ENCODE measurements at places on chromosomes 5 and 9. TPM values are rescaled to one million over a fixed set of nuclear protein-coding genes. Genes with fewer than 3 reads are reported as not detected.

GRCh38 chr9:26727471-26727870, 165.1 kb downstream of the CAAP1 start:
- H3K27ac ChIP-seq = no peak overlapping the region
- no peaks in the 10 kb centered on the region for H3K27me3 ChIP-seq
- H3K4me1 ChIP-seq = peaks cover 10% of the 10 kb centered on the region
- H3K36me3 ChIP-seq = no peaks in the 10 kb centered on the region
- no peak overlapping the region for H3K4me3 ChIP-seq

Gene PROB1
- 0.67 TPM for total RNA-seq

Gene CYLC2
- not detected for total RNA-seq

Gene TNC
- total RNA-seq = 54.9 TPM

GRCh38 chr5:157384971-157385709, 74.9 kb upstream of the NIPAL4 start:
- H3K4me1 ChIP-seq = no peaks in the 10 kb centered on the region
- DNase-seq = no peak

Gene VCAN
- 101 TPM for total RNA-seq

Gene ALDOB
- total RNA-seq = not detected

GRCh38 chr5:59850766-59851165, 42.8 kb downstream of the PDE4D start:
- DNase-seq = no peak
- no peaks in the 10 kb centered on the region for H3K36me3 ChIP-seq
- H3K27ac ChIP-seq = no peak overlapping the region
- no peak overlapping the region for H3K4me3 ChIP-seq
- no peaks in the 10 kb centered on the region for H3K27me3 ChIP-seq

- no peaks in the 10 kb centered on the region for H3K4me1 ChIP-seq
- H3K27ac ChIP-seq = no peak overlapping the region
- H3K36me3 ChIP-seq = no peaks in the 10 kb centered on the region
Observed at GRCh38 chr9:91768507-91768906, 181.5 kb downstream of the ROR2 start.

GRCh38 chr9:82895822-82896110, 167.2 kb downstream of the RASEF start:
- no peaks in the 10 kb centered on the region for H3K36me3 ChIP-seq
- H3K27me3 ChIP-seq = no peaks in the 10 kb centered on the region
- no peak for DNase-seq
- no peak overlapping the region for H3K4me3 ChIP-seq
- no peaks in the 10 kb centered on the region for H3K4me1 ChIP-seq

Gene CDH9
- total RNA-seq = 2.8 TPM

DNA sequence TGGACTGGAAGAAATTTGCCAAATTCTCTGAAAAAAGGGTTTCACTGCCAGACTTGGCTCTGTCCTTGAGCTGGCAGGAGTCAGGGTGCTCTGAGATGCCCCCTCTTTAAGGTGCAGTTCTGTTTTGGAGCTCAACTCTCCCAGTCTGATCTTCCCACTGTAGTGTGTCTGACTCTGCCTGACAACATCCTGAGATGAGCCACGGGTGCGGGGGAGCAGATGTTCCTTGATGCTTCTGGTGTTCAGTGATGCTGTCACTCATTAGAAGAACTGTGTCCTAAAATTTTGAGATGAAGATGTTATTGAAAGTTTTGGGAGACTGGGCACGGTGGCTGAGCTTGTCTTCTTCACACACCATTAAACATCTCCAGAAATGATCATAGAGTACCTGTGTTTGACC, 78.2 kb downstream of the BASP1 start:
- no peak overlapping the region for H3K27ac ChIP-seq
- H3K4me1 ChIP-seq = no peaks in the 10 kb centered on the region
- no peak for DNase-seq
- no peaks in the 10 kb centered on the region for H3K36me3 ChIP-seq

DNA sequence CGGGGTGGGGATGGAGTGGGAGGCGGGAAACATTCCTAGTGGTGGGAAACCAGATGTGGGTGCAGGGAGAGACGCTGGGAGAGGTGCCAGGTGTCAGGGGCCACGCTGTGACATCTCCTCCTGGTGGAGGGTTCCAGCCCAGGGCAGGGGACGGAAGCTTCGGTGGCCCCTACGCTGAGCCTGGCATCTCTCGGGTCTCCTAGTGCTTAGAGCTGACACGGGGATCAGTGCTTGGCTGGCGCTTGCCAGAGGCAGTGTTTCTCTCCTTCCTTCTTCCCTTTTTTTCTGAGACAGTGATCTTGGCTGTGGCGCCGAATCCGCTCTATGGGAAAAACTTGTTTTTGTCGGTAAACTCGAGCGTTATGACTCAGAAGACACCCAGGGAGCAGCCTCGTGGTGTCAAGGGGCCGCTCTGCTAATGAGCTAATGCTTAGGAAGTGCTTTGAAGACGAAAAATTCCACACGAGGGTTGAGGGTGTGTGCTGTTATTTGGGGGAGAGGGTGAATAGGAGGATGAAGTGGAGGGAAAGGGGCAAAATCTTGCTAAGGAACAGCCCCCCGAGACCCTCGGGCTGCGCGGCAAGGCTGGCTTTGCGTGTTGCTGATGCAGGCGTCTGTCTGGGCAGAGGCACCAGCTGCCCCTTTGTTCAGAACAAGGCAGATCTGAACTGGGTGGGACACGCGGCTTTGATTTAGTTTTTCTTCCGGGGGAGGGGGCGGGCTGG, 20.4 kb upstream of the IER5L start:
- no peak for DNase-seq
- no peak overlapping the region for H3K4me3 ChIP-seq
- peaks cover 27% of the 10 kb centered on the region for H3K27me3 ChIP-seq
- H3K27ac ChIP-seq = no peak overlapping the region
- H3K4me1 ChIP-seq = peaks cover 2% of the 10 kb centered on the region

DNA sequence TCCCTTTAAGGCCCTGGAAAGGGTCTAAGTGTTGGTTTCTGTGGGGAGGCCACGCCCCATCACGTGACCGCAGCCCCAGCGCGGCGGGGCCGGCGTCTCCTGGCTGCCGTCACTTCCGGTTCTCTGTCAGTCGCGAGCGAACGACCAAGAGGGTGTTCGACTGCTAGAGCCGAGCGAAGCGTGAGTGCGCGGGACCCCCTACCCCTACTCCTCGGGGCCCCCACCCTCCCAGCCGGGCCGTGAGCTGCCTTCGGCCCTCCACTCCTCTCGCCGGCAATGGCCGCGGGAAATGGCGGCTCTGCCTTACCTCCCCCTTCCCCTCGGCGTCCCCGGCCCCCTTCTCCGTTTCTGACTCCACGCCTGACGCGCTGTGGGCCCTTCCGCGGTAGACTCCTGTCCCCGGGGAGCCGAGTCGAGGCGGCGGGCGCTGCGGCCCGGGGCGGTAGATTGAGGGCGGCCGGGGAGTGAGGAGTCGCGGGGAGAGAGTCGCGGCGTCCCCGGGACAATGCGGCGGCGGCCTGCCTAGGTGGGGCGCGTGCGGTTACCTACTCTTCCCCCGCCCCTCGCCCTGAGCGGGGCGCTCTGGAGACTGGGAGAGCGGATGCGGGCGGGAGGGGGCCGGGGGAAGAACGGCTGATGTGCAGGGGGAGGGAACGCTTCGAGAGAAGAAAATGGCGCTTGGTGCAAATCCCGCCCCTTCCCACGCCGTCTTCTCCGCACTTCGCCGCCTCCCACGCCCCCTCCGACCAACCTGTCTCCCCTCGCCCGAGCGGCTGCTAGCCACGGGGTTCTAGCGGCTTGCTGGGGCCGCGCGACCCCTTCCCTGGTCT, at the start of gene SUB1:
Gene SUB1 (plus strand): TSS at position 112 of the 830 bp plus-strand sequence. CDS start 2,956 bp downstream, outside the sequence.
- peaks cover 7% of the 10 kb centered on the region for H3K4me1 ChIP-seq
- peak within 1 kb of the TSS; percentile 85 for H3K4me3 ChIP-seq
- no peaks in the 10 kb centered on the region for H3K27me3 ChIP-seq
- peak; percentile 97 for DNase-seq
- H3K27ac ChIP-seq = peak within 1 kb of the TSS; percentile 95

- no peak overlapping the region for H3K27ac ChIP-seq
- H3K4me1 ChIP-seq = peaks cover 30% of the 10 kb centered on the region
- no peaks in the 10 kb centered on the region for H3K36me3 ChIP-seq
- DNase-seq = no peak
- no peak overlapping the region for H3K4me3 ChIP-seq
Observed at GRCh38 chr5:51391175-51391574, 7.9 kb downstream of the ISL1 start.

Gene PCDHGC4
- total RNA-seq = 10.4 TPM

DNA sequence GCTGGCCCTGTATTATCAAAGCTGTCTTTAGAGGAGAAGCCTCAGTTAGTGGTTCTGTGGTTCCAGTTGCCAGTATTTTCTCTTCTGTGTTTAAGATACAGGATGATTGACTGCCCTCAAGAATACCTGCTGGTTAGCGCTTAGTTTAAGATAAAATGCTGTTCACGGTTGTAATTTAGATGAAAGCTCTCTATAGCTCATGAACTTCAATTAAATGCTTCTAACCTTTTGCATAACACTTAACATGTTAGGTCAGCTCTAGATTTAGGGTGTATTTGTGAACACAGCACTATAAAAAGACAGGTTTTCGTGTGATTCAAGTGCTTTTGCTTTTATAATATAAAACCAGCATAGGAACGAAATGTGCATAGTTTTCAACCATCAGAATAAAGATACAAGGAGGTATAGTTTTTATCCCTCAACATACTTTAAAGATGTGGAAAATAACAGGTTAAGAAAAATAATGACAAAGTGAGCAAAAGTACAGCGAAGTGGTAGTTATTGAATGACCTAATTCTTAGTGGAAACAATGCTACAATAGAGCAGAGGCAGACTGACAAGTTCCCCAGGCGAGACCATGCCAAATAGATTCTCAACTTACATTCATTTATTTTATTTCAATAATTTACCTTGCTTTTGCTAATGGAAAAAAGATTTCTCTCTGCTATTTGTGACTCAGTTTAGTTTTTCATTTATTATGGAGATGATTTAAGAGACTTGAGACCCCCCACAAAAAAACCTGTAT, 602.6 kb upstream of the DMAC1 start:
- H3K36me3 ChIP-seq = no peaks in the 10 kb centered on the region
- no peak overlapping the region for H3K27ac ChIP-seq
- H3K4me1 ChIP-seq = peaks cover 5% of the 10 kb centered on the region
- no peaks in the 10 kb centered on the region for H3K27me3 ChIP-seq
- no peak overlapping the region for H3K4me3 ChIP-seq
- no peak for DNase-seq

Gene SCAI
- total RNA-seq = 30.2 TPM

Gene CDKN2B-AS1
- total RNA-seq = not detected

Gene HDHD3
- total RNA-seq = 18.0 TPM

DNA sequence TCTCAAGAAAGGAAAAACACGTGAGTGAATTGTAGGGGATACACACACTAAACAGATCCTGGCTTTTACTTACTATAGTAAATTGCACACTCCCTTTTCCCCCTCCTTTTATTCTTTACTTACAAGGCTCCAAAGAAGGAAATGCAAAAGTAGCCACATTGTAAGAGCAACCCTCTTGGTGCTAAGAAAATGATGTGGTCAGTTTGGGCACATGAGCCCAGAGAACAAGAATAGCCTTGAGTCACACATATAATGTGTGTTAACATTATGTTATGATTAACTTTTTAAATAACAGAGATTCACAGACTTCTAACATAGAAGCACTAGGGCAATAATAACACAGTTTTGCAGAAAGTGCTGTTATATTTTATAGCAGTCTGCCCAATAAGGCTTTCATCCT, 48.5 kb downstream of the PCSK5 start:
- H3K4me3 ChIP-seq = no peak overlapping the region
- DNase-seq = no peak
- peaks cover 10% of the 10 kb centered on the region for H3K36me3 ChIP-seq
- H3K4me1 ChIP-seq = no peaks in the 10 kb centered on the region

DNA sequence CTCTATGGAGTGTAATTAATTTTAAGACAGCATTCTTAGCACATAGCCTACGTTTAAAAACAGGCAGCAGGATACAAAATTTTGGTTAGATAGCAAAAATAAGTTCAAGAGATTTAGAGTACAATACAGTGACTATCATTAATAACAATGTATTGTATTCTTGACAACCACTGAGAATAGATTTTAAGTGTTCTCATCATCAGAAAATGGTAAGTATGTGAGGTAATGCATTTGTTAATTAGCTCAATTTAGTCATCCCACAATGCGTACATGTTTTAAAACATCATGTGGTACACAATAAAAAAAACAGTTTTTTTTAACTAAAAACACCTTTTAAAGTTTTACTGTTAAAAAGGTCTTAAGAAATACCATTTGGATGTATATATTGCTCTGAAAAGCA, 94.2 kb downstream of the MUSK start:
- no peak overlapping the region for H3K27ac ChIP-seq
- H3K36me3 ChIP-seq = no peaks in the 10 kb centered on the region
- no peak overlapping the region for H3K4me3 ChIP-seq

Gene DMRT3
- 0.41 TPM for total RNA-seq

Gene PARP8
- 32.2 TPM for total RNA-seq

DNA sequence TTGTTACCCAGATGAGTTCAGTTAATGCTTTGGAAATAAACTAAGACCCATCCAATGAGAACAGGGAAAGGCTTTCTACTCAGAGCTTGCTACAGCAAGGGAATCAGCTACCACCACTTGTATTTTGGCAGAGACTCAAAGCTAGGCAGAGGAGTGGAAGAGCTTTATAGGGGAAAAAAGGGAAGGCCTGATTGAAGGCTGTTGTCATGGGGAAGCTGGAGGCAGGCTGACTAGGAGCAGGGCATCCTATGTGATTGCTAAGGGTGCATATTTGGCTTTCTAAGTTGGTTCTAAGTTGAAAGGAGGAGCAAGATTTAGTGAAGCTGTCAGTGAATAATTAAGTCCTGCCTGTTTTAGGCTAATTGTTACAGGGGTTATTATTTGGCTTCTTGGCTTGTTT, 115.5 kb downstream of the PTTG1 start:
- H3K4me1 ChIP-seq = peaks cover 4% of the 10 kb centered on the region
- no peak overlapping the region for H3K4me3 ChIP-seq
- no peak for DNase-seq
- no peak overlapping the region for H3K27ac ChIP-seq
- H3K27me3 ChIP-seq = no peaks in the 10 kb centered on the region
- H3K36me3 ChIP-seq = no peaks in the 10 kb centered on the region

Gene PCDHA6
- total RNA-seq = 2.8 TPM

Gene P4HA2
- total RNA-seq = 15.9 TPM

Gene RALGPS1
- total RNA-seq = 21.3 TPM

- no peak overlapping the region for H3K4me3 ChIP-seq
- no peaks in the 10 kb centered on the region for H3K36me3 ChIP-seq
- H3K4me1 ChIP-seq = peaks cover 10% of the 10 kb centered on the region
- H3K27me3 ChIP-seq = no peaks in the 10 kb centered on the region
- no peak overlapping the region for H3K27ac ChIP-seq
Observed at GRCh38 chr5:158910782-158911692, 188.7 kb downstream of the EBF1 start.

Gene NPR3
- total RNA-seq = not detected

- H3K36me3 ChIP-seq = no peaks in the 10 kb centered on the region
- peak; percentile 92 for DNase-seq
- peak within 1 kb of the TSS; percentile 95 for H3K27ac ChIP-seq
- H3K4me1 ChIP-seq = peaks cover 25% of the 10 kb centered on the region
Observed at GRCh38 chr5:79513704-79514390, at the start of gene HOMER1. Gene HOMER1 (minus strand): TSS chr5:79514134. CDS start chr5:79512774, 1,360 bp downstream.
